ENCODE measurements at places on chromosomes 16 and 17.

DNA sequence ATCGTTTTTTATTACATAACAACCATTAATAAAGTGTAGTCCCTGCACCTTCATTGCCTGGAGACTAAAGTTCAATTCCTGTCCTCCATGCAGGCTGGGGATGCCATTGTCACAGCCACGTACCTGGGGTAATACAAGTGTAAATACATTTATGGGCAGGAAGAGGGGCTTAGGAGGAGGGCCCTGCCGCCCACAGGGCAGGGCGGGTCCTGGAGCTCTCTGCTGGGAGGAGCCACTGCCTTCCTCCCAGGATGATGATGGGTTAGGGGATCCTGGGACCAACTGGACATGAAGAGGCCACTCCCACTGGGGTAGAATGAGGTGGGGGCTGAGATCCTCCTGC, 44.1 kb upstream of the SLC38A10 start:
- DNase-seq: no peak

DNA sequence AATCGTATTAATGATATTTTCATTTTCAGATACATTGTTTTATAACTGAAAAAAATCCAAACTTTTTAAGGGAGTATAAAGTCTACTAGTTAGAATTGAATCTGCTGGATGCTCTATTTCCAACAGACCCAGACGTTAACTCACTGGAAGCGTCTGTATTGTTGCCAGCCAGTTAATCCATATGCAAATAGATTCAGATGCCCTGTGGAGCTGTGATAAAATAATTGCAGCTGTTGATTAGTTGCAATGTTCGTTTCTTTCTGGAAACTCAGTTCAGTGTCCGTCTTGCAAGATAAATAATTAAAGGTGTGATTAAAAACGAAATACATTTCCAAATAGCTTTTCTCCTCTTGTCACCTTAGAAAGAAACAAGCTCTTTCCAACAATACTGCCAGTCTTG, 5.1 kb upstream of the GNA13 start:
- no peak for DNase-seq

DNA sequence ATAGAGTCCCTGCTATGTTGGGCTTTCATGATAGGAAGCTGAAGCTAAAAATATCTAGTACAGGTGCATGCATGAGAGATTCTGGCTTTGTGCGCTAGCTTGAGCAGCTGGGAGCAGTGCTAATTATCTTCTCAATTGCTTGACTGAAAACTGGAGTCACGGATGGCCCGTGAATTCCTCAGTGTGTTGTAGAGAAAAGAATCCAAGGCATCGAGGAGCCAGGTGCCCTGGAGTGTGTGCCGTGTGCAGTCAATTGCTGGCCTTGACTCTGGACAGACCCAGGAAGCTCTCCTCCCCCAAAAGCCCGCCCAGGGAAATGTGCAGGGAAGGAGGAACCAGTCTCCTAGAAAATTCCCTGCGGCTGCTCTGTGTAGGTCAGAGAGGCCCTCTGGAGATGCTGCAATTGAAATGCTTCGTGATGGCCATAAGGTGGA, 14.2 kb downstream of the LGALS3BP start:
- DNase-seq: no peak

- no peak for DNase-seq
Measured at GRCh38 chr17:82328141-82328993, 5.2 kb downstream of the SECTM1 start.

GRCh38 chr17:77772461-77772897, 186.0 kb upstream of the TNRC6C start:
- peak; percentile 67 for DNase-seq

DNA sequence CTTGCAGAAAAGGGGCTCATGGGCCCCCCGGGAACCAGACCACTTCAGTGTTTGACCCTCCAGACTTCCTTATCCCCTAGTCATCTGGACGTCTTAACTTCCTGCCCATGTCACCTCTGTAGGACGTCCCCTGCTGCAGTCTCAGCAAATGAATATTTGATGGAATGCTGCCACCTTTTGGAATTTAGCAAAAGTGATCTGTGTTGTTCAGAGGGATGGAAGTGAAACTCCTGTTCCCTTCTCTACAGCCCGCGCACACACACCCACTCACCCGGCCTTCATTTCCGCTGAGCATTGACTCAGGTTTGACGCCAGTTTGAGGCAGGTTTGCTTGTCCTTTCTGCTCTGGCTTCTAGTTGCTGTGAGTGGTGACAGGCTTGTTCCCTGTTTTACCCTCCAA, 507.2 kb upstream of the EEF2KMT start:
- DNase-seq: no peak

DNA sequence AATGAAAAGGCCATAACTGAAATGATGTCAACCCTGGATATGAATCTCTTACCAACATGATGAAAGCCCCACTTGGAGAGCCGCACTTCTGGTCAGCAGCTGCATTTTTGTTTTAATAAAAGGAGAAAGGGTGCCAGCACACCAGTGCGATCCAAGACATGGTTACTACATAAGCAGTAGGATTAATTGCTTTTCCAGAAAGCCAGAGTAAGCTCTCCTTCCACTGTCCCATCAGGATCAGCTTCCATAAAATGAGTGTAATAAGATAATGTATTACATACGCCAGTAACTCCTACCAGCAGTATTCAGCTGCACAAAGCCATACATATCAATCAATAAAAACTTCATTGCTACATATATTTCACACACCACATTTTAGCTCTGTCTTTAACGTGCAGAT, 26.3 kb upstream of the NACA2 start:
- no peak for DNase-seq

GRCh38 chr16:84303023-84303422, 8.3 kb downstream of the WFDC1 start:
- no peak for DNase-seq

- DNase-seq: no peak
Measured at GRCh38 chr16:72936408-72936807, 111.5 kb downstream of the ZFHX3 start.

GRCh38 chr16:27270349-27270748, 1.8 kb upstream of the NSMCE1 start:
- DNase-seq: no peak

- no peak for DNase-seq
Measured at GRCh38 chr17:6893382-6894205, 62.1 kb upstream of the TEKT1 start.

GRCh38 chr16:63592852-63593251, 1529.0 kb downstream of the CDH11 start:
- no peak for DNase-seq

GRCh38 chr16:83994703-83995102, 26.7 kb downstream of the NECAB2 start:
- no peak for DNase-seq

DNA sequence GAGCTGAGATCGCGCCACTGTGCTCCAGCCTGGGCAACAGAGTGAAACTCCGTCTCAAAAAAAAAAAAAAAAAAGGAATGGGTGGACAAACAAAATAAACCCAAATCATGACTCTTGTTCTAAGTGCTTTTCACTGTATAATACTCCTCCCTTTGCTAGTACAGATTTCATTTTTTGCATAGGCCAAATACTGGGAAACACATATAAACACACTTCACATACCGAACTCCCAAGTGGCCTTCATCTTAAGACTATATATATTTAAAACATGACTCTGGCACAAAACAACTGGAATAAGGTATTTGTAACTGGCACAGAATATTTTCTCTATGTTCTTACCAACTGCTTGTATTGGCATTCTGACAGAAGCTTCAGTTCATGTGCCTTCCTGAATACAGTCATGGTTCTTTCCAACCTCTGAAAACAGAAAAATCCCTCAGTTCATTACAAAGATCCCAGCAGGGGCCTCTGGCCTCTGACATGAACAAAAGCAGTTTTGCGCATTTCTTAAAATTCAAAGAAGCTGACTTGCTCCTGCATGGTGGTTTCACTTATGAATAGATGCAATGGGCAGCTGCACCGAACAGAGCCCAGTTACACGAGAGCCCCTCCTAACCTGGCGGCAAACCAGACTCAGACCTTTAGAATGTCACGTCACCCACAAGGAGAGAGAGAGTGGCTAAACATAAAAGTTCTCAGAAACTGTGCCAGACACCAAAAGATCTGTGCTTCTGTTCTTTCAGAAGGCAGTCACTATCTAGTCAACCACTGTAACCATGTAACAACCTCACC, 19.1 kb upstream of the COPRS start:
- DNase-seq: no peak

GRCh38 chr16:25888868-25889267, 197.1 kb downstream of the HS3ST4 start:
- DNase-seq: no peak

- no peak for DNase-seq
Measured at GRCh38 chr16:85936816-85937215, 37.9 kb downstream of the IRF8 start.

DNA sequence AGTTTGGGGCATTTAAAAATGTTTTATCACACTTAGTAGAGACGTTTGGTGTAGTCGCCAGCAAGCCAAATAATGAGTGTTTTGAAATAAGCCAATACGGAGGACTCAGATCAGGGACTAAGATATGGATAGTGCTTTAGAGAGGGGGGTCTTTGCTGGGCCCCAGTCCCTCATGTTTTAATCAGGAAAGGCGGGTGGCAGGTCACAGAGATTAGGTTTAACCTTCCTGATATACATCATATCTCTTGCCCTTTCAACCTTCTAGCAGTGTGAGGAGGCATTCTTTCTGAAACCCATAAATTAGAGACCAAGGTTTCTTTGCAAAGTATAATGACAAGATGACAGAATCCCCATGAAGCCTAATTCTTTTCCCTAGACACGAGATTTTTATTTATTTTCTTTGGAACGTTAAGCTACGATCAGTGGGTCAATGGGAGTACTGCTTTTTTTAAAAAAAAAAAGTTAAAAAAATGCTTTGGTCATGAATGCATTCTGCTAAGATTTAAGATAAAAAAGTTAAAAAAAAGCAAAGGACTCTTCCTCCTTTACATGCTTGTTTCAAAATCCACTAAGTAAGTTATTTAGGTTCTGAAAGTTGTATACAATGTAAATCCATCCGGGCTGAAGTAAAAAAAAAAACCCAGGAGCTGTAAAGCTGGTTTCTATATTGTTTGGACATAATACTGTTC, 572.1 kb upstream of the SALL1 start:
- DNase-seq: no peak

DNA sequence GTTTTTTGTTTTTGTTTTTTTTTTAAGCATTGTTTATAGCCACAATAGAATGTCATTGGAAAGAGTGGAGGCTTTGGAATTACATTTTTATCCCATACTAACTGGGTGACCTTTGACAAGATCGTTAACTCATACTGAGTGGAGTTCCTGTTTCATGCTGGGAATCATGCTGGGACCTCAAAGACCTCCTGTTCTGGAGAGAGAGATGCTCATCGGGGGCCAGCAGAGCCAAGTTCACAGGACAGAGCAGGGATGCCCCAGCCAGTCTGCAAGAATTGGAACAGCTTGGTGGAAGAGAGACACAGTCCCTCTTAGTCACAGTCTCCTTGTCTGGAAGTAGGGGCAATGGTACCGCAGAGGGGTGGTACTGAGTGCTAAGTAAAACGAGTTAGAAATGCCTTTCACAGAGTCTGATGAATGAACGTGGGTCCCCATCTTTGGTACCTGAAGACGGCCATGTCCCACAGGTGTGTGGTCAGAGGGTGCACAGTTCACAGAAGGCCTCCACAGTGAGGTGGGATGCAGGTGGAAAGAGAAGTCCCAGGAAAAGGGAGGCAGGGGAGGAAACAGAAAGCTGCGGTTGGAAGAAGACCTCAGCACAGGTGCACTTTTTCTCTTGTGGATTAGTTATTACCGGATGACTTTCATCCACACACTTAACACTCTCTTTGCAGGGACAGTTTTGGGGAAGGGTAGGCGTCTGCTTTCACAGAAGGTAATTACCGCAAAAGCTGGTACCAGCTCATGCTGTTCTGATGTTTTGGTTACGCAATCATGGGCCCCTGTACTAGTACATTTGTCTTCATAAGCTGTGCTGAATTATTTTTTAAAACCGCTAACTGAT, 147.8 kb downstream of the PRKCA start:
- DNase-seq: no peak

DNA sequence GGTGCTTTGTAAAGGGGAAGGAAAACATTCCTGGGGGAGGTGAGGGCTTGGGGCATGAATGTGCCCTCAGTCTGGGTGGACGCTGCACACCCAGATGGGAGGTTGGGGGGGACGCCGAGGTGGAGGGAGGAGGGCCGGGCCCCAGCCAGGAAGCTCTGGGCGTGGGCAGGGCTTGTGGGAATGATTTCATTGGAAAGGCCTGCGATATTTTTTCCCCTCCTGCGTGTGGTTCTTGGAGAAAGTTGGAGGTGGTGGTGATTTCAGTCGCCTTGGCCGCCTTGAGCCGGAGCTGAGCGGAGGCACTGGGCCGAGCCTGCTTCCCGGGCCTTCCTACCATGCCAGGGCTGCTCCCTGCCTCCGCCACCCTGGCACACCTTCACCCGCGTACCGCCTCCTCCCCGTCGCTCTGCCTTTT, 26.4 kb upstream of the CLEC18A start:
- DNase-seq: no peak

GRCh38 chr16:66908116-66908515, 10.6 kb downstream of the CDH16 start:
- no peak for DNase-seq

DNA sequence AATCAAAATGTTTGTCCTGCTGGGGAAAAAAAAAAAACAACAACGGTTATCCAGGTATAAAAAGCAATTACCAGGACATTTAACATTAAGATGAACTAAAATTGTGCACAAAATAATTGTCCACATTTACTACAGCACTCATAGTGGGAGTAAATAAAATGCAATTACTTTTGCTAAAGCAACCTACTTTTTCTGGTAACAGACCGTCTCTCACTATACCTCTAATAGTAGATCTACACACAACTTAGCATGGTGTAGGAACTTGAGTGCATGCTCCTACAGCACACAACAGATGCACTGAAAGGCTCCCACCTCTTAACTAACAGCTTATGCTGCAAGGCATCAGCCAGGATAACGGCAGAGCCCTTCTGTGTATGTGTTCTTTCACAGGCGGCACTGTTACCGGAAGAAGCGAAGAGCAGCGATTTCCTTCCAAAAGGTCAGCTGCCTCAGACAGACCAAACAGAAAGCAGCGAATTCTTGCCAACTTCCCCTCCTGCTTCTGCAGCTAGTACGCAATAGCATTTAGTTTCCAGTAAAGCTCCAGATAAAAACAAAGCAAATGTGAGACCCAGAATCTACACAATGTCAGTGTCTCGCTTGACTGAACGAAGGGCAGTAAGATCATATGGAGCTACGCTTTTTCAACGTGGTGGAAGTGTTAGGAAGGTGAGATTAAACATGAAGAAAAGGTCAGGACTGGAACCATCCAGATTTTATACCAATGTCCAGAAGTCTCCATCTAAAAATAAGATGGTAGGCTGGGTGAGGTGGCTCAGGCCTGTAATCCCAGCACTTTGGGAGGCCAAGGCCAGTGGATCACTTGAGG, 27.6 kb downstream of the STAT5B start:
- DNase-seq: peak; percentile 73

- DNase-seq: no peak
Measured at GRCh38 chr17:5413682-5414081, 5.8 kb downstream of the NUP88 start.

- DNase-seq: no peak
Measured at GRCh38 chr17:5068236-5068635, 10.0 kb upstream of the ZFP3 start.

- no peak for DNase-seq
Measured at GRCh38 chr16:46711106-46712058, 21.9 kb downstream of the ORC6 start.

GRCh38 chr16:50532576-50532975, 15.6 kb upstream of the NKD1 start:
- no peak for DNase-seq
